ENCODE measurements at places on chromosomes 2 and 18.

- no peak for DNase-seq
Observed at GRCh38 chr2:169087757-169088379, 18.5 kb downstream of the DHRS9 start.

DNA sequence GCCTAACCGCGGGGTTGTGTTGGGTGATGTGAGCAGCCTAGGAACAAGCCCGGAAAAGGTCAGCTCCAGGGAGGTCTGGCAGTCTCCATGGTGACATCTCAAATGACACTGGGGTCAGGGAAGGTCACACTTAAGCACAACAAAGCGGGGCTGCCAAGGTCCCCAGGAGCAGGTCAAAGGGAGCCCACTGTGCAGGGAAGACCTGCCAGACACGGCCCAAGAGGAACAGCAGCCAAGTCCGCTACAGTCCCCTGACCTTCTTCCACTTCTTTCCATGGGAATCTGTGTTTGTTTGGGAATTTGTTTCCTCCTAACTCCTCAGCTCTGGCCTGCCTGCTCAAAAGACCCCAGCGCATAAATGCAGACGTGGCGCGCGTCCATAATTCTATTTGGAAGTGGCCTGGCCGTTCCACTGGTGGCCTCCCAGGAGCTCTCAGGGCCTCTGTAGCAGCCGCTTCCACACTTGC is 232.1 kb upstream of the COPS8 start:
- no peak for DNase-seq

- DNase-seq = no peak
Observed at GRCh38 chr2:65974067-65974723, 460.7 kb upstream of the MEIS1 start.

DNA sequence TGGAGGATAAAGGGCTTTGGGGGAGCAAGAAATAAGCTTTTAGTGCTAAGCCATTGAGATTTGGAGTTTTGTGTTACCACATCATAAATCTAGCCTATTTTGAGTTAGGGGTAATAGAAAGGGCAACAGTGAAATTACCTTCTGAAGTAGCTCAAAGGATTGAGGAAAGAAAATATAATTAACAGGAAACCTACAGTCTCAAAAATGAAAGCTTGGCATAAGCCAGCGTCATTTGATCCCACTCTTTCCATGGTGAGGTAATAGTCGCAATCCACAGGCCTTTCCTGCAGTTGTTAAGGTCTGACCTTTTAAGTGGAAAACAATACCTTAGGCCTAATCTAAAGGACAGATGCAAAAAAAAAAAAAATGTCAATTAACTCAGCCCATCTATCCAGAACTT is 182.7 kb downstream of the UXS1 start:
- no peak for DNase-seq

- no peak for DNase-seq
Observed at GRCh38 chr2:188425266-188425665, 133.6 kb downstream of the GULP1 start.

Data from cortex of kidney (tissue), 1 donor.